ENCODE measurements at places on chromosomes 3 and 15. TPM values are rescaled to one million over a fixed set of nuclear protein-coding genes. Genes with fewer than 3 reads are reported as not detected.

The ST8SIA2 gene
- total RNA-seq = not detected

The BNC1 gene
- total RNA-seq = not detected

The CCDC54 gene
- total RNA-seq = not detected

The MKRN2OS gene
- total RNA-seq = 6.6 TPM

The LDHAL6B gene
- not detected for total RNA-seq

The PLSCR2 gene
- total RNA-seq = not detected

The CHRD gene
- 0.53 TPM for total RNA-seq

The SRGAP3 gene
- 6.7 TPM for total RNA-seq

The EFHB gene
- total RNA-seq = 2.5 TPM

The PDZRN3 gene
- total RNA-seq = 14.7 TPM

The GOLGA8J gene
- total RNA-seq = not detected

The CSTA gene
- total RNA-seq = not detected

The HMCES gene
- total RNA-seq = 22.2 TPM

The ACKR2 gene
- total RNA-seq = 6.3 TPM

The CNTN6 gene
- 0.47 TPM for total RNA-seq

The SLC9C1 gene
- 12.4 TPM for total RNA-seq

The CERS3 gene
- not detected for total RNA-seq

The CCDC71 gene
- total RNA-seq = 12.4 TPM

The TRPC1 gene
- total RNA-seq = 12.4 TPM

The PPM1L gene
- total RNA-seq = 12.4 TPM

The DZIP1L gene
- 2.8 TPM for total RNA-seq

The TPRG1 gene
- 0.66 TPM for total RNA-seq

The CCR2 gene
- total RNA-seq = not detected

The STRIT1 gene
- total RNA-seq = not detected

The KCNAB1 gene
- total RNA-seq = 1.1 TPM

The EFCAB12 gene
- total RNA-seq = 0.54 TPM

The ZPLD1 gene
- not detected for total RNA-seq
